Neural progenitor cell (in vitro differentiated cells): ENCODE measurements at places on chromosomes 1 and 21.

DNA sequence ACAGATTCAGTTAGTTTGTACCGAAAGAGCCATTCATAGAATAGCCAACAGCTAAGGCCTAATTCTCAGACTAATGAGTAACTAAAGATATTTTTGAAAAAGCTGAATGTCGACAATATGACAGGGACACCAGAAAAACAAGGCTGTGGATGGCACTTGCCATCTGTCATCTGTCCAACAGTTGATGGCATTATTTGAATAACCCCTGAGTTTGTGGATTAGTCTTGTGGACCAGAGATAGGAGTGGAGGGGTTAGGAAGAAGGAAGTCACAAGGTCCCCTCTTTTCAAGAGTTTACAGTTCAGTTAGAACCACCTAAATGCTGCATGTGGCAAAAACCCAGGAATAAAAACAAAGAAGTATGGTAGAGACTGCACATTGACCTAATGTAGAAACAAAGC lies 356.5 kb upstream of the DUSP10 start:
- no peak for DNase-seq

DNA sequence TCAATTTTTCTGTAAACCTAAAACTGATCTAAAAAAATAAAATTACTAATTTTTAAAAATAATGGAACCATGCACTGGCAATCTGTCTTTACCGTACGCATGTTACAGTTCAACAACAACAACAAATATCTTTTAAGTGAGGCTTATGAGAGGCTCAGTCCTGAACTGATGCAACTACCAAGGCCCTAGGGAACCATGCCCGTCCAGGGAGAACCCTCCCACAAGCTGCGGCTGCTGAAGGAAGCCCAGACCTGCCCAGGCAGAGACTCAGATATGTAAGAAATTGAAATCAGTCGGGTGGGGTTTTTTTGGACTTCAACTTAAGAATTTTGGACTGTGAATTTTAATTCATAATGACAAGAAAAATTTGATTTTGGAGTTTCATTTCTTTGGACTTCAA lies 91.1 kb downstream of the NPHP4 start:
- no peak for DNase-seq

GRCh38 chr1:34642679-34643078 lies 112.2 kb upstream of the GJB5 start:
- peak; percentile 42 for DNase-seq

DNA sequence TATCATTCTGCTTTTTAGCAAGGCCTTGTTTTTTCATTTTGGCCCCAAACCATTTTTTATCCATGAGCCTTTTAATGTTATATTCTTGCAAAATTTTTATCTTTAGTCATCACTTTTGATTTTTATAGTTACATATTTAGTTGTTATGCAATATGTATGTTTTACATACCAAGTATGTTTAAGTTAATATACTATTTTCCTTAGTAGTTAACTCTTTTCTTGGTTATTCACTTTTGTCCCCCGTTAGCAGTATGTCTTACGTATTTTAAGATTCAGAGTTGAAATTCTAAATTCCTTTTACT lies 44.5 kb downstream of the MAGI3 start:
- no peak for DNase-seq

GRCh38 chr1:82946096-82946605 lies 1052.8 kb downstream of the TTLL7 start:
- no peak for DNase-seq

DNA sequence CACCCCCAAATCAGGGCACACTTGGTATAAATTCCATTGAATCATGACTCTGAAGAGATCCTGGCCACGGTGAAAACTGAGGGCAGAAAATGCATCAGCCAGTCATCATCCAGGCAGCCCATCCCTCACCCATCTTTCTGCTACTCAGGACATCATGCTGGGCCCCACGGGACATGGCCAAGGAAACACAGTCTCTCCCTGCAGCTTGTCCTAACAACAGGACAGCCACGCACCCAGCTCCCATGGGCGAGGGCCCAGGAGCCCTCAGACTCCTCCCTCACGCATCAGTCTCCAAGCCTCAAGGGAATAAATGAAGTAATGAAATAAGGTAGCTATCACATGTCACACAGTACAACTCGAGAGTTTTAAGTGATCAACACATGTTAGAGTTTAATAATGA lies 37.8 kb downstream of the ELK4 start:
- no peak for DNase-seq

- no peak for DNase-seq
Measured at GRCh38 chr1:43451701-43452532, 1.8 kb downstream of the HYI start.

DNA sequence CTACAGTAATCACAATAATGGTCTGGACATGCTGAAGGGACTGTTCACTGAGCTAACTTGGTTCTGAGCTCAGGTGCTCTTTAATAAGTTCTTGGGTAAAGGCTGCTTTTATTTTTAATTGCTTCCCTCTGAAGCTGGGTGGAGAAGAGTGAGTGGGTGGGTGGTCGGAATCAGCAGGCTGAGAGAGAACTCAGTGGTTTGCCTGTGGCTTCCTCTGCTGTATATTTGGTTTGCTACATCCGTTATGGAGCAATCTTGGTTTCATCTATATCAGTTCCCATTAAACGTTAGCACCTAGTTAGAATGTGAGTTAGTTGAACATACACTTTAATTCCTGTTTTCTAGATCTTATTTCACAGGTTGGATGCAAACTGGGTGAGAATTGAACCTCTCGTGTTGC lies 23.3 kb downstream of the CNIH4 start:
- no peak for DNase-seq

GRCh38 chr1:198495631-198496030 lies 44.8 kb downstream of the ATP6V1G3 start:
- DNase-seq = peak; percentile 5

GRCh38 chr1:77614037-77614436 lies 68.4 kb downstream of the ZZZ3 start:
- no peak for DNase-seq

DNA sequence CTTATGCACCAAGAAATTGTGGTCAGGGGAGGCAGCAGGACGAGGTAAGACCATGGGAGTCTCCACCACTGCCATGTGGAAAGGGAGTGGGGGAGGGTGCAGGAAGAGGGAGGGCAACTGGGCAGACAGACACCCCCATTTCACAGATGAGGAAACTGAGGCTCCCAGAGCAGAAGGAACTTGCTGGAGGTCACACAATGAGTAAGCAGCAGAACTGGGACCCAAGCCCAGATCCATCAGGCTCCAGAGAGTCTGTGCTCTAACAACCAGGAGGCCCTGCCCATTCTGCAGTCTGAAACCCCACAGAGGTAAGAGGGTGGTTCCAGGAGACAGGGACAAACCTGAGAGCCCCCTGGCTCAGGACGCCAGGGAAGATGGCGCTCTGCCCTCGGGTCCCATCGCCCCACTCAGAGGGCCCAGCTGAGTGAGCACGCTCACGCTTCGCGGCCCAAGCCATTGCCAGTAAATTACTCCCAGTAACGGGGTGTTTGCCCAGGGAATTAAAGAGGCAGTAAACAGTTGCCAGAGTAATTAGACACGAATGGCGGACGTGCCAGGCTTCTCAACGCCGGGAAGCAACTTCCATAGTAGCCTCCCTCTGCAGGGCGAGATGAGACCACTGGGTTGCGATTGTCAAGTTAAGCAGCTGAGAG lies 59.2 kb downstream of the MATN1 start:
- no peak for DNase-seq

GRCh38 chr1:113983391-113983790 lies 4.1 kb downstream of the OLFML3 start:
- no peak for DNase-seq

GRCh38 chr1:26363549-26364448 lies 8.8 kb downstream of the ZNF683 start:
- DNase-seq = peak; percentile 93

DNA sequence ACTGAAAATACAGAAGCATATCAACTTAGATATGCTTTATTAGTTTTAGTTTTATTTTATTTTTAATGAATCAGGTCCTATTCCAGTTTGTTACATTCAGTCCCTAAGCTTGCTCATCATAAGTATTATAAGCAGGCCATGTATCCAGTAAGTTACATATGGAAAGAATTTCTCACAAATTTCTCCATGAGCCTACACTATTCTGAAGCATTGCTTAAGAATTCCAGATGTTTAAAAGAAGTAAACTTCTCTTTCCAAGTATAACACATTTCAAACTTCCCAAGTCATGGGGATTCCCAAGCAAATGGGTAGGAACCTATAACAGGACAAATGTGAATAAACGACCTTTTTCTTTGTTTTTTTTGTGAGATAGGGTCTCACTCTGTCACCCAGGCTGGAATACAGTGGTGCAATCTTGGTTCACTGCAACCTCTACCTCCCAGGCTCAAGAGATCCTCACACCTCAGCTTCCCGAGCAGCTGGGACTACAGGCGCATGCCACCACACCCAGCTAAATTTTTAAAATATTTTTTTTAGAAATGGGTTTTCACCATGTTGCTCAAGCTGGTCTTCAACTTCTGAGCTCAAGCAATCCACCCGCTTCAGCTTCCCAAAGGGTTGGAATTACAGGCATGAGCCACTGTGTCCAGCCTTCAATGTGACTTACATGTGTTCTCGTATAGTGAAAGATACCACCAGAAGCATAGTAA lies 39.0 kb downstream of the ST7L start:
- DNase-seq = no peak

DNA sequence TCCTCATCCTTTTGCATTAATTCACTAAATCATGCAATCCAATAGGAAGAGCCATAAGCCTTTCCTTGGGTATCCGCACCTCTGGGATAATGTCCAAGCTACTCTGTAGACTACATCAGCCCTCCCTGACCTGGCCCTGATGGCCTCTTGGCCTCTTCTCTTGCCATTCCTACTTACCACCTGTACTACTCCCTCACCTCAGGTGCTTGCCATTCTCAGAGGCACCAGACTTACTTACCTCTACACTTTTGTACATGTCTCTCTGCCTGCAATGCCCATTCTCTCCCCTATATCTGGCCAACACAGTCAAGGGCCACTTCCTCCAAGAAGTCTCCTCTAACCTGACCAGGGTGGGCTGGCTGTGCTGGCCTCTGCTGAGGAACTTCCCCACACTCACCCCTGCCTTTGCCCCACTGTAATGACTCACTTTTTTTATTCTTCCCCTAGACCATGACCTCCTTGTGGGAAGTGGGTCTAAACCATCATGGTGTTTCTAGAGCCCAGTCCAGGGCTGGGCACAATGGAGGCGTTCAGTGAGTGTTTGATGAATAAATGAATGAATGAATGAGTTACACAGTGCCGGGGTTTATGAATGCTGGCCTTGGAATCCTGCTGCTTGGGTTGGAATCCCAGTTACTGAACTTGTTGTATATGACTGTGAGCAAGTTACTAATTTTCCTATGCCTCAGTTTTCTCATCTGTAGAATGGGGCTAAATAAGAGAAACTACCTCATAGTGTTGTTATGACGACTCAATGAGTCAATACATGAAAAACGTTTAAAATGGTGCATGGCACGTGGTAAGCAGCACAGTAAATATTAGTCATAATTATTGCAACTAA lies 179.8 kb downstream of the FOXD2 start:
- DNase-seq = no peak

- DNase-seq = peak; percentile 18
Measured at GRCh38 chr21:29649406-29649814, 290.4 kb downstream of the GRIK1 start.

DNA sequence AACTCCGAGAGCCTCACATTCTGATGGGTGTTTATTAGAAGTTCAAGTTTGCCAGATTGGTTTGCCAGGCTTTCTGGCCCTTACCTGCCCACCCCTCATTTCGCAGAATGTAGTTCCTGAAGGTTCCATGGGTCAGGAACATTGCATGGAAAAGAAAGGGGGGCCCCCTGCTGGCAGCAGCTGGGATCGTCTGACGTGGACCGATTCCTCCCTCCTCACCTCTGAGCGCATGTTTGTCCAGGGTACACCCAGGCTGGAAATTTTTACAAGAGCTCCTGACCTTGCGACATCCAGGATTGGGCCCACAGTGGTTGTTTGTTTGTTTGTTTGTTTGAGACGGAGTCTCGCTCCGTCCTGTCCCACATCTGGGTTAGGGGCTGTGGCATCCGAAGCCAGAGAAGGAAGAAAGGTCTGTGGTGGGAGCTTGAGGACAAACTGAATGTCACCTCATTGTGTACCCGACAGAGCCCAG lies 126.0 kb upstream of the TMEM51 start:
- peak; percentile 67 for DNase-seq

GRCh38 chr1:147515045-147515869 lies 26.0 kb upstream of the BCL9 start:
- DNase-seq = no peak

- peak; percentile 9 for DNase-seq
Measured at GRCh38 chr1:70061231-70061630, 144.1 kb downstream of the LRRC40 start.

- no peak for DNase-seq
Measured at GRCh38 chr1:40825996-40826395, 36.2 kb downstream of the CITED4 start.

DNA sequence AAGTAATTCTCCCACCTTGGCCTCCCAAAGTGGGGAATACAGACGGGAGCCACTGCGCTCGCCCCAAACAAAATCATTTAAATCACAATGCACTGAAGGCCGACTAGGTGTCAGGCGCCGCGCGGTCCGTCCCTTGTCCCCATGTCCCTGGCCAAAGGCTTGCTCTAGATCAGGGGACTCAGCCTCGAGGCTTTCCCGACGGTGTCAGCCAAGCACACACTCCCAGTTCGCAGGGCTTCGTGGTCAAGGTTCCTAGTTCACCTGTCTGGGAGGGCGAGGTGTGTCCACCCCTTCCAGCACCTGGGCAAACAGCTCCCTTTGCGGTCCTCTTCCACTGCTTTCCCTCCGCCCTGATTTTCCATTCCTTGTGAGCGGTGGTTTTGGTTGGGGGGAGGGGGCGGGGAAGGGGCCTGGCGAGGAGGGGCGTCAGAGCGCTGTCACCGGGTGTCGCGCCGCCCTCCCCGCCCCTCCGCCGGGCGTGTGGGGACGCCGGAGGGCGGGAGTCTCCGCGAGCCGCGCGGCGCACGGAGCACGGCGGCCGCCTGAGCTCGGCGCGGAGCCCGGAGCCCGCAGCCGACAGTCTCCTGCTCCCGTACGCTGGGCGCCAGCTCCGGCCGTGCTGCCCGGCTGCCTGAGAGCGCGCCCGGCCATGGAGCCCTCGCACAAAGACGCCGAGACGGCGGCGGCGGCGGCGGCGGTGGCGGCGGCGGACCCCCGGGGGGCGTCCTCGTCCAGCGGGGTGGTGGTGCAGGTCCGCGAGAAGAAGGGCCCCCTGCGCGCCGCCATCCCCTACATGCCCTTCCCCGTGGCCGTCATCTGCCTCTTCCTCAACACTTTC lies at the start of gene STUM:
STUM (plus strand) TSS at position 509 of the 838 bp plus-strand sequence; CDS start at position 650, 141 bp downstream.
- peak; percentile 81 for DNase-seq

GRCh38 chr1:41344708-41345159 lies 16.5 kb upstream of the FOXO6 start:
- no peak for DNase-seq

DNA sequence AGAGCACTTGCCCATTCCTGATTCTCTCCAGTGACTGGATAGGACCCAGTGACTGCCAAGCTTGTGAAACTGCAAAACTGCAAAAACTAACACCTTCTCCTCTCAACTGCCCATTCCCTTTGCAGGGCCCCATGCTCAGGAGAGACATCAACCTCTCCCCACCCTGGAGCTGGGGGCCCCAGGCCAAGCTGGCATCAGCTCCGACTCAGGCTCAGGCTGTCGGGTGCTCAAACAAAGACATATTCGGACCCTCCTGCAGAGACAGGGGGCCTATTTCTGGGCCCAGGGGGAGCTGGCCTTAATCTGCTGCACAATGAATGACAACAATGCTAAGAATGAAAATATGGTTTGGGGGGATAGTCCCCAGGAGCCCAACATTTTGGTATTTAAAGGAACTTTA lies 11.8 kb downstream of the LMX1A start:
- DNase-seq = peak; percentile 73

- no peak for DNase-seq
Measured at GRCh38 chr1:70247768-70248167, 26.6 kb downstream of the SRSF11 start.
